ENCODE measurements at places on chromosomes 11 and 22.

- no peak for DNase-seq
These were observed 11.9 kb downstream of the TMEM41B start for GRCh38 chr11:9302448-9302847.

DNA sequence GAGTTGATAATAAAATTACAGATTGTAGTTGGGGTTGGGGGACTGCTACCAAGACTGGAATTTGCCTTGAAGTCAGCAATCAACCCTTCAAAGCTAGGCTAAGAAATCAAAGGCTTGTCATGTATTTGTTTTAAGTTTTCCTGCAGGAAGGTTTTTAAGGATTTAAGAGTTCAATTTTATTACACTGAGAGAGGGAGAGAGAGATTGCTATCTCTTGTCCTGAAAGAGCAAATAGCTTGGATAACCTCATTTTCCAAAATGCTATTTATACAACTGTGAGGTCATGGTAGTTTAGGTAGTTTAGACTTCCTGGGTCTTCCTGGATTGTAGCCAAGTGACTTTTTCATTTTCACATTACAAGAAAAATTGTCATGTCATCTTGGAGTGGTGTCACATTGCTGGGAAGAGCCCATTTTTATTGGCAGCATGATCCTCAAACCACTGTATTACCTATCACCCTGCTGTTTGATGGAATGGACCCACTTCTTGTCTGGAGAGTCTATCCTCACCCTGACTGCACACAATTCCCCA is 10.1 kb upstream of the PRSS23 start:
- DNase-seq: no peak

DNA sequence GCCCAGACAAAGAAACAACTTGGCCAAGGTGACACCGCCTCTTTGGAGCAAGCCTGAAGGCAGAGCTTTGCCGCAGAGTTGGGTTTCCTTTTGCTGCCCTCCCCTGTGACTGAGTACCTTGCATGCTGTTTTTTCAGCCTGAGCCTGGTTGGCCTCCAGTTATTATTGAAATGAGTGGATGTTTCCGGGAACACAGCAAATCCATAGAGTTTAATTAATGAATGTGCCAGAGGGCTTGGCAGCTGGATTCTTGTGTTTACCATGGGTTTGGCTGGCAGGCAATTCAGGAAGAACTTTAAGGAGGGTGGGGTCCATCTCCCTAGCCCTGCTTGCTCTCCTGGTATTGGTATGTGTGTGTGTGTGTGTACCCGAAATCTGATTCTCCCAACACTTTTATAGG is 65.6 kb upstream of the CRYBB3 start:
- DNase-seq: no peak

GRCh38 chr22:29195964-29196666 is 9.6 kb upstream of the EMID1 start:
- no peak for DNase-seq

- no peak for DNase-seq
These were observed 1026.0 kb downstream of the TBC1D22A start for GRCh38 chr22:47788461-47788860.

DNA sequence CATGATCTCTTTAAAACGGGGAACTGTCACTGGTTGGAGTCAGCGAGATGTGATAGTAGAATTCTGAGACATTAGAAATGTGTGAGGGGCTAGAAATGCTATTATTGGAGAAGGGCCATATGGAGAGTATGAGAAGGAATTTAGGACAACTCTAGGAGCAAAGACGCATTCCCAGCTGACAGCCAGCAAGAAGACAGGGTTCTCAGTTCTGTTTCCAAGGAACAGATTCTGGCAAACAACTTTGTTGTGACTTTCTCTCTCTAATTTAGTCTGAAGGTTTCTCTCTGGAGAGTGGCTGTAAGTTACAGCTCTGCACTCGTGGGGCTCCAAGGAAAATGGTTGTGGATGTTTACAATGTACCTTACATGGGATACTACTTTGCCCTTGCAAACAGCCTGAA is 876.3 kb downstream of the FAM181B start:
- DNase-seq: no peak

DNA sequence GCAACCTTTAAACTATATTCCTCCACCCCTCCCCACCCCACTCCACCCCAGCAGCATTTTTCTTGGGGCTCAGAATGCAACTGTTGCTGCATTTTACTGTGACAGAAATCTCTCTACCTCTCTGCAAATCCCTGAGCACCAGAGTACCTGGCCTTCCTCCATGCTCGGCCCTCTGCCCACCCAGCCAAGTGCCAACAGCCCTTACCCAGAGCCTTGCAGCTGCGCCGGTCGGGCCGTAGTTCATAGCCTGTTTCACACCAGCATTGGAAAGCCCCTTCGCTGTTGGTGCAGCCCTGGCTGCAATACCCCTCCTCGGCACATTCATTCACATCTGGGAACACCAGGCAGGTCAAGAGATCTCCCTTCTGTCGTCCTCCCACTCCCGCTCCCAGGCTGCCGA is 23.4 kb downstream of the LRP4 start:
- no peak for DNase-seq

DNA sequence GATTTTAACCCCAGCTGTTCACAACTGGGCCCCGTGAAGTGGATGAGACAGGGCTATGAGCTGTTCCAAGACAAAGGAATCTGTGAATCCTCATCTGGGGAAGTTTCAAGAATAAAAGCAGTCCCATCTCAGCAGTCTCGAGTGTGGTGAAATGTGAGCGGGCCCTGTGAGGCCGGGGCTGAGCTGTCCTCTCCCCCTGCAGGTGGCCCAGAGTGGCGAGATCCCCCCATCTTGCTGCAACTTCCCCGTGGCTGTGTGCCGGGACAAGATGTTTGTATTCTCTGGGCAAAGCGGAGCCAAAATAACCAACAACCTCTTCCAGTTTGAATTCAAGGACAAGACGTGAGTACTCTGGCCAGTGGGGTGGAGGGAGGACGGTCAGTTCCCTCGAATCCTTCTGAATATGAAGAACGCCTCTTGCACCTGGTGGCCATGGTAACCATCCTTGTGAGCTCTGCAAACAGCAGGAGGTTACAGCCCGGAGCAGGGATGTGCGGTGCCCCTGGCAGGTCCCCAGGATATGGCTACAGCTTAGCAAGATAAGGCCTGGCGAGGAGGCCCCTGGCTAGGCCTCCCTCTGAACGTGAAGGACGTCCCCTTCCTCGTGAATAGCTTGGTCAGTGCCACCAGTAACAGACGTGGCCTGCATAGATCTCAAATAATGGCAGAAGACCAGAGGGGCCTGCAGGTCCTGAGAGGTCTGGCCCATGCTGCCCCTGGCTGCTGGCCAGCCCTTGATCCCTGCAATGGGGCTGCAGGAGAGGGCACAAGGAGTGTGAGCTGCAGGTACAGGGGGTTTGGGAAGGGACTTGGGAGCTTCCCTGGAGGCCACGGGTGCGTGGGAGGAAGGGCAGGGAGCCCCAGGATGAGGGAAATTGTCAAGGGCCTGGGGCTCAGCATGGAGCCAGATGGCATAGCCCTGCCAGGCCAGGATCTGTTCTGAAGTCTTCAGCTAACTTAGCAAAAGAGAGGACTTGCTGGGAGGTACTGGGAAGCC is 8.4 kb downstream of the LZTR1 start:
- DNase-seq: no peak

DNA sequence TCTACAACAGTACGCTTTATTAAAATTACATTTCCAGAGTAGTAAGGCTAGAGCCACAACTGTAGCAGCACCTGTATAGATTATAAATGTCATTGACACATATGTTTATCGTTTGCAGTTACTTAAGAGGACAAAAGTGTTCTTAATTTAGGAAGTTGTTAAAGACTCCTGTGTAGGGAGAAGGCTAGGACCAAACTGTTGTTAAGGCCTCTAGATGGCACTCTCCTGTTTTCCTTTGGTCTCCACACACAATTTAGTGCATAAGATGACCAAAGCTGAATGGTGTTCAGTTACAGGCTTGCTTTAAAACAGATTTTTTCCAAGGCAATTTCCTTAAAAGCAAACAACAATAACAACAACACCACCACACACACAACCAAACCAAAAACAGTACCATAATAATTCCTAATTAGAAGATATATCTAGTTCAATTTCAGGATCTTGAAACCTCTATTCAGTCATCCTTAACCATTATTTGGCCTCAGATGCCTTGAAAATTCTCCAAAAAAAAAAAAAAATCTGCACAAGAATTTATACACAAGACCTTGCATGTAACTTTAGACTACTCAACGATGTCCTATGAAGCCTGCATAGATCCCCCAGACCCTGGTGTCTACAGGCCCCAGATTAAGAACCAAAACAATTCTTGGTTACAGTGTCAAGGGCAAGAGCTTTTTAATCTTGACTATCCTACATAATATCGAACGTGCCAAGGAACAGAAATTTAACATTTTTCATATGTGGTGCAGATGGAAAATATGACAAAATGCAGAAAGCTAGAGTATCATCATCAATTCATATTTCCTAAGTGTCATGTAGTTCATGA is 42.6 kb upstream of the APOA1 start:
- no peak for DNase-seq

DNA sequence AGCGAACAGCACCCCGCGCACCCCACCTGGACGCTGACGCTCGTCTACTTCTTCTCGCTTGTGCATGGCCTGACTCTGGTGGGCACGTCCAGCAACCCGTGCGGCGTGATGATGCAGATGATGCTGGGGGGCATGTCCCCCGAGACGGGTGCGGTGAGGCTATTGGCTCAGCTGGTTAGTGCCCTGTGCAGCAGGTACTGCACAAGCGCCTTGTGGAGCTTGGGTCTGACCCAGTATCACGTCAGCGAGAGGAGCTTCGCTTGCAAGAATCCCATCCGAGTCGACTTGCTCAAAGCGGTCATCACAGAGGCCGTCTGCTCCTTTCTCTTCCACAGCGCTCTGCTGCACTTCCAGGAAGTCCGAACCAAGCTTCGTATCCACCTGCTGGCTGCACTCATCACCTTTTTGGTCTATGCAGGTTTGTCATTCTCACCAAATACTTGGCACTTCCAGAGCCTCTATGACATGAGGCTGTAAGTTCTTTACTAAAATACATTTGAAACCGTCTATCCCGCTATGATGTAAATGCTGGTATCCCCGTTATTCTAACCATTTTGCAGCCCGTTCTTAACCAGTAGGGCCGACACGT is 535 bp downstream of the AQP11 start:
- no peak for DNase-seq

GRCh38 chr11:119567688-119568582 is 145.0 kb upstream of the THY1 start:
- DNase-seq: no peak

- no peak for DNase-seq
These were observed 28.8 kb upstream of the CPT1A start for GRCh38 chr11:68870470-68870869.

DNA sequence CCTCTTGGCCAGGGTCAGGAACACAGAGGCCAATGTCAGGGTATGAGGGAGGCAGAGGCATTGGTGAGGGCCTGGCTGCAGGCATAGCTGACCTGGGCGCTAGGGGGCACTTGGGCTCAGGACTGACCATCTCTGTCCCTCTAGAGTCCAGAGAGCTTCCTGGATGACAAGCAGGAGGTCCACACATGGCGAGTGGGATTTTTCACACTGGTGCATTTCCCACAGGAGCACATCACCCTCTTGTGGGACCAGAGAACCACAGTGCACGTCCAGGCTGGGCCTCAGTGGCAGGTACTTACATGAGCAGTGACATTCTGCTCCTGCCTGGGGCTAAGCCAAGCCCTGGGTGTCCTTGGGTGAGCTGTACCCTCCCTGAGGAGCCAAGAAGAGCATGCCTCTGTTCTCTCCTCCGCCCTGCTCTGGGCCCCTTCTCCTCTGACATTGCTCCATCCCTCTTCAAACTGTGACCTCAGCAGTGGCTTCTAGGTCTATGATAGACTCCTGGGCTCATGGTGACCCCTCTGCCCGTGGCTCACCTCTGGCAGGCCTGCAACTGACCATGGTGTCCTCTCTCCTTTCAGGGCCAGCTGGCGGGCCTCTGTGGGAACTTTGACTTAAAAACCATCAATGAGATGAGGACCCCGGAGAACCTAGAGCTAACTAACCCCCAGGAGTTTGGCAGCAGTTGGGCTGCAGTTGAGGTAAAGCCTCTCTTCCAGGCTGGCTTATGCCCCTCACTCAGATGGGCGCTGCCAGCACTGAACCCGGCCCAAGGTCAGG is 46.6 kb downstream of the OTOG start:
- no peak for DNase-seq

DNA sequence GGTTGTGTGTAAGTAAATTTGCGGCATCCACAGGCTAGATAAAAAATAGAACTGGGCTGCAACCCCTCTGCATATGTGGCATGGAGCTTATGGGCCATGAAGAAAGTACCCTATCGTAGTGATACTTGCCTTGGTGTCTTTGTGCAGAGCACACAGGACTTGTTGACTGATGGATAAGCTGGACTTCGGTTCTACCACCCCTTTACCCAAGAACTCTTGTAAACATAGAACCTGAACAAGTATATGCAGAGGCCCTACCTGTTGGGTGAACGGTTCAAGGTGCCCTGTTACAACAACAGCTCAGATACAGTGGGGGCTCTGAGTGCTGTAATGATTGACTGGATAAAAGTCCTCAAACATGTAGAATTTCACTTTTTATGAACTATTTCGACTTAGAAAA is 3.0 kb upstream of the LGR4 start:
- DNase-seq: no peak

- DNase-seq: no peak
These were observed 2.9 kb upstream of the LRRC32 start for GRCh38 chr11:76673176-76674142.

DNA sequence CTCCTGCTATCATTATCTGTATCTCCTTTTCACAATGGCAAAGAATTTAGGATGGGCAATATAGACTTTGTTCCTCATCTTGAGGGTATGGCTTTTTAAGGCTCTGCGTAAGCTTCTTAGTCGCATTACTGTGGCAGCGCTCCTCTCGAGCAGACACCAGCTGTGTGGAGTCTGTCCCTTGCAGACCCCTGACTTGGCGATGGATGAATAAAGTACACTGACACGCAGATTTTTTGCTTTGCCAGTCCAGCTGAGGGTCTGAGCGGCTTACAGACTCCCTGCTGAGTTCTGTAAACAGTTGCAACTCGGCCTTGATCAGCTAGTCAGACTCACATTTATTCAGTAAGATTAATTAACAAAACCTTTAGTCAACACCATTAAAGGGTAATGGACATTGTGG is 390.0 kb upstream of the CNTN5 start:
- DNase-seq: no peak

DNA sequence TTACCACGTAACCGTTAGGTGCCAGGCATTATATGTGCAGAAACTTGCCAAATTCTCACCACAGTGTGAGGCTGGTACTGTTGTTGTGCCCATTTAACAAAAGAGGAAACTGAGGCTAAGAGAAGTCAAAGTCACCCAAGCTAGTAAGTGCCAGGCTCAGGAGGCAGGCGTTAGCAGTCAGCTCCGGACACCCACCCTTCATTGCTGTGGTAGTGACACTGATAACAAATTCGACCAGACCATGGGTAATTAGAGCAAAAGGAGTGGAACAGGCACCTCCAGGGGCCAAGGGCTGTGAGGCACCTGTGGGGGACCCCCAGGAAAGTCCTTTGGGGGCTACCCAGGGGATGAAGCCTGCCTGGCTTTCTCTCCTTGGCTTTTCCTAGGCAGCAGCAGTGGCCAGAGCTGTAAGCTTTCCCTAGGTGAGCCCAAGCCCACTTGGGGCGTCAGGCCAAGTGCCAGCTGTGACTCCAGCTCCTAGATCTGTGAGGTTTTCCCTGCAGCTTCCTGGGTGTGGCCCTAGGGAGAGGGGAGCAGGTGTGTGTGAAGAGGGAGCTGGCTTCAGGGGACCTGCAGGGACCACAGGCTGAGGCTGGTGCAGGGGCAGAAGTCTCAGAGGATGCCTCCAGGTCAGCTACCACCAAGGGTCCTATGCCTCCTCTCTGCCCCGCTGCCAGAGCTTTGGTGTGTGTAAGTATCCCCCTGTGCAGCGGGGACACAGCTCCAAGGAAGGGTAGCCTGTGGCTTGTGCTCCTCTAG is 19.7 kb upstream of the ALX4 start:
- no peak for DNase-seq

- DNase-seq: no peak
These were observed 128.2 kb downstream of the PHF21B start for GRCh38 chr22:44881624-44882023.

Data from activated CD4-positive, alpha-beta T cell treated with anti-CD3 and anti-CD28 coated beads for 24 hours (primary cell).